ENCODE measurements at places on chromosomes 16 and 17. TPM values are rescaled to one million over a fixed set of nuclear protein-coding genes. Genes with fewer than 3 reads are reported as not detected.
A peak's percentile ranks its signal among the peaks of the same experiment; 100 is the strongest.

- no peak for DNase-seq
Measured at GRCh38 chr17:45222014-45222288, 266 bp downstream of the FMNL1 start.

- peak; percentile 94 for DNase-seq
Measured at GRCh38 chr17:1769822-1770477, 8.1 kb downstream of the SERPINF1 start.

- DNase-seq = no peak
Measured at GRCh38 chr16:2366660-2367309, 26.3 kb upstream of the ABCA3 start.

GRCh38 chr17:43125967-43126910, 1.1 kb upstream of the BRCA1 start:
- DNase-seq = peak; percentile 1

Gene KCNJ18
- not detected for polyA plus RNA-seq

DNA sequence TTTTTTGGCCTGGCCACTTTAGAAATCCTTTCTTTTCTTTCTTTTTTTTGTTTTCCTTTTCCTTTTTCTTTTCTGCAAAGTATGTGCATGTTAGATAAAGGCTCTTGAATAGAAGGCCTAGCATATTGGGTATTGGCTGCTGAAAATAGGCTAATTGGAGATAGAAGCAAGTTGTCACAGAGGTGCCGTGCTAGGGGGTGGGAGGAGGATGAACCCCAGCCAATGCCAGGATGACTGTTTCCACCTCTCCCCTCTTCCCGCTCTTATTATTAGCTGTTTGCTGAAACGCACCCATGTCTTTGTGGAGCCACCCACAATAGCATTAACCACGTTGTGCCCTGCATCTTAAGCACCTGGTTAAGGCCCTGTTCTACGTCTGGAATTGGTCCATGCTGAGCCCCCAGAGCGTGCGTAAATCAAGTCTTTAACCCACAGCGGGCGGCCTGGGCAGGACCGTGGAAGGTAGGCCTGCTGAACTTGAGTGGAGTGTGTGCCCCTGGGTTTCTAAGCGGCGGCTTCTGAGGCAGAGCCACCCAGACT, 123.6 kb downstream of the MSI2 start:
- DNase-seq = no peak

DNA sequence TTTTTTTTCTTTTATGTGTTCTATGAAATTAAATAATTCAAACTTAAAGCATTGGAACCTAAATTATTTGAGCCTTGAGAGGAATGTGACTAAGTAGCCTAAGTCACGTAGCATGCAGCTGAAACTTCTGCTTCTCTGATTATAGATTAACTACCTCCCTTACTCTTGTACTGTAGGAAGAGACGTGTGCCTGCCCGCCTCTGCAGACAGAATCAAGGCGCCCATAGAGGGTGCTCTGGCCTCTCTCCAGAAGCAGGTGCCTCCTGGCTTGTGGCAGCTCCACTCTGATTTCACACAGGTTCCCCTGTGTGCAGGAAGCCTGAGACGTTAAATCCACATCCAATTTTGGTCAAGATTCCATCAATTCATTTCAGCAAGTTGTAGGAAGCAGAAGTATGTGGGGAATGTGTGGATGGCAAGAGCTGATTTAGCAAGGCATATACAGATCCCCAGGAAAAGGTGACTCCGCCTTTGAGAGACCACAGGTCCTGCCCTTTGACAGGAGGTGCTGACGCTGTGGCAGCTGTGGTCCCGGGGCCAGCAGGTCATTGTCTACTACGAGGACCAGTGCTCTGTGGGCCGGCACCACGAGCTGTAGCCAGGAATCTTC, 1418.8 kb downstream of the CDH11 start:
- DNase-seq = no peak

DNA sequence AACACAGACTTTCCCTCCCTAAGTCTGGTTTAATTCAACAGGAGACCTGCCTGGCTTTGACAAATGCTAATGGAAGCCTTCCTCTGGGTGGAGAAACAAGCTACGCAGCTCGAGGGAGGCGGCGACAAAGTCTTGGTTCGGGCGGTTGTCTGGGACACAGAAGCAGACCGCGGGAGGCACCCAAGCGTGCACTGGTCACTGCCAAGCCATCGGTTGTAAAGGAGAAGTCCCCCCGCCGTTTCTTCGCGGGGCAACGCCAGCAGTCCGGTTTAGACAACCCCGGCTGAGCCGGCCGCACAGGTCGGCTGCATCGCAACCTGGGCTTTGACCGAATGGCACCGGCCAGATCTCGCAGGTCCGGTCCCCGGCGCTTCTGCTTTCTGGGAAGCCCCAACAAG, 586 bp downstream of the GLYR1 start:
- peak; percentile 65 for DNase-seq

DNA sequence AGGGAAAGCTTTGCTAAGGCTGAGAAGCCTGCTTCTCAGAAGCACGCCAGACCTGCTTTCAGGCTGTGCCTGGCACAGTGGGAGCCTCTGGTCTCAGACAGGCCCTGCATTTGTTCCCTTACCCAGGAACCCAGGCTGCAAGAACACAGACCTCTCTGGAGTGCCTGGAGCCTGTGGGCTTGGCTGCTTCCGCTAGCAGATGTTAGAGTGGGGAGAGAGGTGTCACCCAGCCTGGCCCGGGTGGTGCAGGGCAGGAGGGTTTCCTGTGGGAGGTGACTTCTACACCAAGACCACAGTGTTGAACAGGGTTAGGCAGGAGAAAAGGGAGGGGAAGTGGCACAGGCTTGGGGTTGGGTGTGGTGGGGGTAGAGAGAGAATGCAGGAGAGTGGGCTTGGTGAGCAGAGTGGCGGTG, 35.8 kb upstream of the ADGRG1 start:
- no peak for DNase-seq

Gene MRM1
- polyA plus RNA-seq = 8.7 TPM

Gene ALOX15B
- 83.5 TPM for polyA plus RNA-seq

DNA sequence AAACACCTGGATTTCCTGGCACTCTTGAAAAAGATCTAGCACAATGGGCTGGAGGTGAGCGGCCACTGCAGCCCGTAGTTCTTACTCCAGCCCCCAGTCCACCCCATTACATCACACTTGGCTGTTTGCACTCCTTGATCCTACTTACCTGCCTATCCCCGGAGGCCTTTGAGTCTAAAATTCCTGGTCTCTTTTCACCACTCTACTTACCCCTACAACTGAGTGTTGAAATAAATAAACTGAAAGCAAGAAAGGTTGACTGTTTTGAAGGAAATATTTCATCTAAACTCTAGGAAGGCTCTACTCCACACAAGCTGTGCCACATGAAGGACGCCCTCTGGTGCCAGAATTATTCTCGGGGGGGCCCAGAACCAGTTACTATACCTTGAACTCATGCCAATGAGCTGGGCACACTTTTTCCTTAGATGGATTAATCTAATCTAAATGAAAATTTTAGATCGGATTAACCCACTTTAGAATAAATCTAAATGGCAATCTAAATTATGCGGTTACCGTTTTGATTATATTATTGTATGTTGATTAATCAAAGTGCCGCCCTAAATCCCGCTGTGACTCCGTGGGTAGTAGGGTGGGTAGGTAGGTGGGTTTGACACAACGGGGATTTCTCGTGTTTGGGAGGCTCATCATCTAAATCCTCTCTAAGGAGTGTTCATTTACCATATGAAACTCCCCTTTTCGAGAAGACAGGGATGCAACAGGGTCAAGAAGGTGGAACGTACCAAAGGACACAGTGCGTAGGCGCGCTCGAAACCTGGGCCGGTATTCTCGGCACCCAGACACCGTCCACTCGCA, 651 bp upstream of the EIF1 start:
- DNase-seq = peak; percentile 66

DNA sequence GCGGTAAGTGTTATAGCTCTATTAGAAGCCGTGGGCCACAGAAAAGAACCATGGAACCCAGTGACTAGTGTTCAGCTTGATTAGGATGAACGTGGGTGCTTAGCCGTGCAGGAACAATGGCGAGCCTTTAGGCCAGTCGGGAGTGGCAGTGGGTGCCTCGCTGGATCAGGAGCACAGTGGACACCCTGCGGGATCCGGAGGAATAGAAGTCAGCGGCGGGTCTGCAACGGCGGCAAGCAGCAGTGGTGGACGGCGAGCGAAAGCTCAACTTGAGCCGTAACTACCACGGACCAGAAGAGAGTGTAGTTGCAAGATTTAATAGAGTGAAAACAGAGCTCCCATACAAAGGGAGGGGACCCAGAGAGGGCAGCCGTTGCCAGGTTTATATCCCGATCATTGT, 37.3 kb upstream of the CDH15 start:
- DNase-seq = no peak

DNA sequence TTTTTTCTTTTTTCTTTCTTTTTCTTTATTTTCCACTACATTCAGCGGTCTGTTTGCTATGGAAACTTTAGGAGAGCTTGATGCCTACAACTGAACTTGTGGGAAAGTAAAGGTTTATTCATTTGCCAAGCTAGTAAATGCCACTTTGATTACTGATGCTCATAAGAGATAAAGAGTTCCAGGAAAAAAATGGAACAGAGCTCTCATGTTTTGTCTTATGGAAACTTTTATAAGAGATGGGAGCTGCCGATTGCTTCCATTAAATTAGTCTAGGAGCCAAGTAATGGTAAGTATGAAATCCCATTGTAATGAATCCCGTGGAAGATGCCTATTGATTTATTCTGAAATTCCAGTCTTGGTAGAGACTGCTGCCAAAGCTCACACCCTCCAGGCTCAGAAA, 7.1 kb downstream of the ANKFN1 start:
- DNase-seq = no peak

GRCh38 chr16:56163938-56164337, 27.4 kb upstream of the GNAO1 start:
- DNase-seq = no peak

GRCh38 chr17:40062329-40063186, at the start of gene THRA:
THRA (plus strand) TSS chr17:40062965; CDS start chr17:40074489, 11,524 bp downstream.
- DNase-seq = no peak

- peak; percentile 40 for DNase-seq
Measured at GRCh38 chr17:17041018-17041521, 1.2 kb upstream of the MPRIP start.

- no peak for DNase-seq
Measured at GRCh38 chr17:45409659-45410076, 23.0 kb downstream of the ARHGAP27 start.

- no peak for DNase-seq
Measured at GRCh38 chr17:1533661-1534325, 17.4 kb upstream of the INPP5K start.

- peak; percentile 53 for DNase-seq
Measured at GRCh38 chr16:2250652-2251295, 613 bp downstream of the ECI1 start.

GRCh38 chr17:50837286-50837979, 2.0 kb downstream of the WFIKKN2 start:
- no peak for DNase-seq

DNA sequence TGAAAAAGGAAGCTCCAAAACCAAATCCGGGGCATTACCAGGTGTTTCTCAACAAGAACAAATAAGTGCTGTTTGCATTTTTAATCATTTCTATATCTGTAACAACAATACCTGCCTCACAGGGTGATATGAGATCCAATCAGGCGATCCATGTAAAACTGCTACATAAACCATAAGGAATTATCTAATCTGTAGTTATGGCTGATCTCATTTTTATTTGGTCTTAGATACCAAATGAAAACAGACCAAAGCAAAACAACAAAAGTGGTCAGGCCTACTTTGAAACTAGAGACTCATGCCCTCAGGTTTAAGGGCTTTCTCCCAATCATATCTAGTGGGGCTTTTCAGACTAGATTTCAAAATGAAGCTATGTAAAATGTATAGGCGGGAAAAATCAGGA, 28.3 kb downstream of the XPO6 start:
- DNase-seq = no peak

- no peak for DNase-seq
Measured at GRCh38 chr17:12390631-12391030, 275.1 kb upstream of the MYOCD start.

Gene DPEP3
- polyA plus RNA-seq = not detected

GRCh38 chr16:12191102-12191501, 214.6 kb downstream of the SNX29 start:
- no peak for DNase-seq

GRCh38 chr16:89918453-89919347, at the start of gene MC1R:
MC1R (plus strand) TSS chr16:89918862; CDS start chr16:89919259, 397 bp downstream.
- DNase-seq = no peak

Gene LLGL2
- polyA plus RNA-seq = 15.4 TPM

Gene OTOP2
- not detected for polyA plus RNA-seq

- DNase-seq = peak; percentile 26
Measured at GRCh38 chr16:1105888-1106620, 10.0 kb upstream of the C1QTNF8 start.

DNA sequence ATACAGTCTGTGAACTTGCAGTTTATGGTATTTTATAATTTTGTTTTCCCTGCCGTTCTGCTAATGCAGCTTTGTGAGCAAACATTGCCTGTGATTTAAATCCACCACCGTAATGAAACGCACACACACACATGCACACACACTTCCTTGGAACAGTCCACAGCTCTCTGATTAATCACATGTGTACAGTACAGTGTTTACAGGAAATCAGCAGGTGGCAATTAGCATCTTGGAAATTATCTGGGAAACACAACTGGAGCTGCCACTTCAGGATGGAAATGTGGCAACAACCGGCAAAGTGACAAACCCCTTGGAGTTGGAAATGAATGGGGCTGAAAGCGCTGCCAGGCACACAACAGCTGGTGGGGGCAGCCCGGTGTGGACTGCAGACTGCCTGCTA, 12.9 kb upstream of the ZKSCAN2 start:
- DNase-seq = no peak

GRCh38 chr16:56876048-56876447, 11.0 kb downstream of the SLC12A3 start:
- no peak for DNase-seq

Gene ALOXE3
- 9.2 TPM for polyA plus RNA-seq

Gene GLP2R
- polyA plus RNA-seq = not detected

- DNase-seq = no peak
Measured at GRCh38 chr16:3431779-3432219, 11.5 kb downstream of the ZNF597 start.

GRCh38 chr16:16175296-16175695, 48.0 kb downstream of the ABCC6 start:
- DNase-seq = no peak

DNA sequence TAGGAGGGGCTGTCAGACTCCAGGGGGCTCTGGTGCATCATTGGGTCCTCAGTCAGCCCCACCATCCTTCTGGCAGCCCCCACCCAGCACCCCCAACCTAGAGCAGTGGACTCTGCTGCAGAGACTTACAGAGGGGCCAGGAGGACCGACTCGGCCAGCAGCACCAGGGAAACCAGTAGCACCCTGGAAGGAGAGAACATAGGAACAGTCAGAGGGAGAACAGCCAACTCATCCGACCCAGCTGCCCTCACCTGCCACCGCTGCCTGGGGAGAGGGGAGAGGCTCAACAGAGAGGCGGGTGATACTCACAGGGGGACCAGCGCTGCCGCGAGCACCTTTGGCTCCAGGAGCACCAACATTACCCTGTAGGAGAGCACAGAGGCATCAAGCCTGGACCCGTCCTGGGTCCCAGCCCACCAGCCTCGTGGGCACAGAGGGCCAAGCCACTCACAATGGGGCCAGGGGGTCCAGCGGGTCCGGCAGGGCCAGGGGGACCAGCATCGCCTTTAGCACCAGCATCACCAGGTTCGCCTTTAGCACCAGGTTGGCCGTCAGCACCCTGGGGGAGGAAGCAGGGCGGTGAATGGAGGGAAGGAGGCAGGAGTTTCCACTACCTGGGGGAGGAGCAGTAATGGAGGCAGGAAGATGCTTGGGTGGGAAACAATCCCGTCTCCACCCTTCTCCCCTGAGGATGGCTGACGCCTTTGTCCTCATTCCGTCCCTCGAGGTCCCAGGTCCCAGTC, 11.7 kb downstream of the COL1A1 start:
- no peak for DNase-seq

Gene G6PC1
- not detected for polyA plus RNA-seq

Gene KRT15
- polyA plus RNA-seq = 2,083 TPM

Measured in mammary epithelial cell (primary cell).